Type B pancreatic cell (in vitro differentiated cells): ENCODE measurements at places on chromosomes 4 and X. TPM values are rescaled to one million over a fixed set of nuclear protein-coding genes. Genes with fewer than 3 reads are reported as not detected.

GRCh38 chr4:170259631-170260153 is 169.9 kb upstream of the AADAT start:
- DNase-seq, result peak; percentile 86

DNA sequence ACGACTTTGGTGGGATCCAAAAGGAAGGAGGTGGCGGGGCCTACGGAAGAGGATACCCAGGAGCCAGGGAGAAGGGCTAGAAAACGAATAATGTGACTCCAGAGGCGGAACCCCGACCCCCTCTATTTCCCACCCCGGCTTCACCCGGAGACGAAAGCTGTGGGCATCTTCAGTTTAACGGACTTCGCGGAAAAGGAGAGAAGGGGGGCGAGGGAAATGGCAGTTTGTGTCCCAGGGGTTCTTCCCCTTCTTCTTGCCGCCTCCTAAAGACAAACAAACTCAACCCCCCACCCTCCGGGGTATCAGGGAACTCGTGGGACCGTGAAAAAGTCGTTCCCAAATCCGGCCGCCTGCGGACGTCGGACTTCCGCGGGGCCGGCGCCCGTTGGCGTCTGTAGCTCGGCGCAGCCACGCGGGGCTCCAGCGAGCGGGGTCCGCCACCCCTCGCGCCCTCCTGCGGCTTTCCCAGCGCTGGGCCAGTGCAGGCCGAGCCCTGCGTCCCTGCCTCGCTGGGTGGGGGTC is 3.6 kb upstream of the LEF1 start:
- DNase-seq, result peak; percentile 76

The TEX13B gene
- total RNA-seq, result not detected in 2 replicates

The IGSF1 gene
- 15.7 and 19.2 TPM in 2 replicates for total RNA-seq

DNA sequence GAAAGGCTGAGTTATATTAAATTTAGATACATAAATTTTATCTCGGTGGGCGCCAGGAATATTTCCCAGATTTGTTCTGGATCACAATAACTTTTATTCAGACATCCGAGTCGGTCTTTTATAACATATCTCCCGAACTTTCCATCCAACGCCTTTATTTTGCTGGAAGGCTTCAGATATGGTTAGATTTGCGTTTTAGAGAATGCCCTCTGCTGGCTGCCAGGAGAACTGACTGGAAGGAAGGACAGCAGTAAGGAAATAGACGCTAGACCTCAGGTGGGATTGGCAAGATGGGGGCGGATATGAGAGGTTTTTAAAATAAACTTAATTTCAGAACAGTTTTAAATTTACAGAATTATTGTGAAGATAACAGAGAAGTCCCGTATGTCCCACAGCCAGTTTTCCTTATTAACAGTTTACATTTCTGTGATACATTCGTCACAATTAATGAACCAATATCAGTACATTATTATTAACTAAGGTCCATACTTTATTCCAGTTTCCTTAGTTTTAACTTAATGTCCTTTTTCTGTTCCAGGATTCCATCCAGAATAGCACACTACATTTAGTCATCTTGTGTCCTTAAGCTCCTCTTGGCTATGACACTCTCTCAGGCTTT is 4.6 kb upstream of the KANTR start:
- DNase-seq, result peak; percentile 66

- DNase-seq, result no peak
These were observed 135.9 kb upstream of the EOLA2 start for GRCh38 chrX:150074175-150074574.

DNA sequence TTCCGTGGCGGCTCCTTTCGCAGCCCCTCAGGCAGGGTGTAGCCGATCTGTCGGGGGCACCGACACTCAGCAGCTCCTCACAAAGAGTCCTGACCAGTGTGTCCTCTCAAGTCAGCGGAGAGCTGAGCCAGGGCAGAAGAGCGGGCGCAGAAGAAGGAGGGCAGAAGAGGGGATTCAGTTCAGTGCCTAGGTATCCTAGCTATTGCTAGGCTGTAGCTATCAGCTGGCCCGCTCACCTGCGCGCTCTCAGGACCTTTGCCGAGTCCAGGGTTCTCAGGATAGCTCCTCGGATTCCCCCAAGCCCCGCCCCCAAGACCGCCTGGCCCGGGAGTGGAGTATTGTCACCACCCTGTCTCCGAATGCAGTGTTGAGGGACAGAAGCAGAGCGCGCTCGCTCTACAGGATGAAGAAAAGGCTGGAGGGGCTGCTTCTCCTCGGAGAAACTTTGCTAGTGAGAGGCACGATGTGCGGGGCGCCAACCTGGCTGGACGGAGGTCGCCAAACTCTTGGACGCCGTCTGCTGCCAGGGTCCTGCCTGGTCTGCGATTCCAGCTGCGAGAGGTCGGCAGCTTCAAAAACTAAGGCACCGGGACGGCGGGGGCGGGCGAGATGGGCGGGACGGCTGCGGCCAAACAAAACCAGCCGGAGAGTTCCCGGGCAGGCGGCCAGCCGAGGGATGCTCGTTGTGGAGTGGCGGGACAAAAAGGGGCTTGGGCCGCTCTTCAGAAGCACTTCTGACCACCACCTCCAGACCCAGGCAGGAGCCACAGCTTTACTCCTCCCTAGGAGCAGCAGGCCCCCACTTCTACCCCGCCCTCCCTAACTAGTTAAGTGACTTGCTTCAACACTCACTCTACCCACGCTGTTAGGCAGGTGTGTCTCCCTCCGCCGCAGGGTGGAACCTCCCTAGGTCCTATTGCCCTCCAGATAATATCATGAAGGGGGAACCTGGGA is at the start of gene XKRX:
TSS of gene XKRX (minus strand) at position 258 of the 954 bp plus-strand sequence. CDS start 613 bp downstream, outside the sequence.
- peak; percentile 71 for DNase-seq

DNA sequence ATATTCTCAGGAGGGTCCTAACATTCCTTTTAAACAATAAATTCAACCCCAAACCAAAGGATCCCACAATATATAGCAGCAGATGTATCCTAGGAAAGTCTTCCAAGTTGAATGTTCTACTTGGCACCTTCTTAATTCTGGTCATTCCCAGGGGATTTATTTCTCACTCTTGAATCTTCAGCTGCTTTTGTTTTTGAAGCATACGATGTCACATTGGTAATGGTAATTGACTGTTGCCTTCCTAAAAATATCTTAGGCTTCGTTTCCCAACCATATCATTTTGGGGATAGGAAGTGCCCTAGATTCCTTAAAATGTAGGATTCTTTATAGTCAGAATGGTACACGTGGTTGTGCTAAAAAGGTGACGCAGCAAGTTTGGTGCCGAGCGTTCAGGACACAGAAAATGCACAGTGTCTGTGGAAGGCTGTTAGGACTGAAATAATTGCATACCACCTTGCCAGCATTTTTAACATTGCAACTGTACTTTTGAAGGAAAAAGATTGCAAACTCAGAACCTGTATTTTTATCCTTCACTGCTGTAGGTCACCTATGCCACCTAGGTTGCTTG is 8.1 kb downstream of the SNX25 start:
- no peak for DNase-seq

DNA sequence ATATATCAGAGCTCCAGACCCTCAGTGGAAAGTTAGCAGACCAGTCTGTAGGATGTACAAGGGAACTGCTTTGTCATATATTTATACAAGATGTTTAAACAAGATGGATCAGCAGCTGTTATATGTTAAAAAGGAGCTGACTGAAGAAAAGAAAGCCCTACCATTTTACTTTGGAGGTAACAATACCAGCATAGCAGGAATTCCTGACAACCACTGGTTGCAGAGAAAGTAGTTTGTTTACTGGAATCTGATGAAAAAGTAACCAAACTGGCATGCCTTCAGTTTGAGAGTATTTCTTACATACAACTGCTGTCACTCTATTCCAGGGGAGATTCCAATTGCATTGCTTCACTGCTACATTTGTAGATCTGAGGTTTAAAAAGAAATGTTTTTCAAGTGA is 49.5 kb upstream of the GABRQ start:
- no peak for DNase-seq

DNA sequence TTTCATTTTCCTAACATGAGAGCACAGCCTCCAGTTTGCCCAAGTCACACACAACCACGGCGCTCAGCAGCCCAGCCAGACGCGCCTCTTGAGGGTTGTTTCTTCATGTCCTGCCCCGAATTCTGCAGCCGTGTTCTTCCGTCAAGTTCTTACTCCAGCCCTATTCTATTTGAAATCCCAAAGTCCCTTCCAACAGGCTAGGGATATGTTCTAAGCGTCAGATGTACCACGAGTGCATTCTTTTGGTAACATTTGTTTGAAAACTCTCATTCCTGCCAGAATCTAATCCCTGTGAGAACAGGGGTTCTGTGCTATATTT is 23.1 kb downstream of the ACSL1 start:
- no peak for DNase-seq

The ERAS gene
- total RNA-seq, result 0.51 TPM in 1 of 2 replicates, not detected in the other

GRCh38 chrX:153909980-153910360 is 5.5 kb downstream of the AVPR2 start:
- DNase-seq, result no peak

The FHIP1A gene
- 13.2 and 38.9 TPM in 2 replicates for total RNA-seq

DNA sequence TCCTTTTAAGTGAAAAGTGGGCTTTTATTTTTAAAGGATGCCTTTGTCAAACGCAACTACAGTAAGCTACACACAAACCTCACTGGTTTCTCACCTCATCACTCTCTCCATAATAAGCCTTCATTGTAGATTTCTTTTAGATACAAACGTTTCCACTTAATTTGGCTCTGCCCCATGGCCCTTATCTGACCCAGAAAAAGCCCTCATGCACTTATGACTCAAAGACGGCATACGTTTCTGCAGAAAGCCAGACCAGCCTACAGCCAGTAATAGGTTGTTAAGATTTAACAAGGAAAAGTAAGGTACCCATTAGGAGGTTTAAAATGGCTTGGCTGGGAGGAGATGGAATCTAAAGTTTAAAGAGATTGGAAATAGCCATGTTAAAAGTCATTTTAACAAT is 914.6 kb upstream of the INTU start:
- no peak for DNase-seq

GRCh38 chrX:22192419-22193060 is 80.2 kb upstream of the CBLL2 start:
- DNase-seq, result no peak

DNA sequence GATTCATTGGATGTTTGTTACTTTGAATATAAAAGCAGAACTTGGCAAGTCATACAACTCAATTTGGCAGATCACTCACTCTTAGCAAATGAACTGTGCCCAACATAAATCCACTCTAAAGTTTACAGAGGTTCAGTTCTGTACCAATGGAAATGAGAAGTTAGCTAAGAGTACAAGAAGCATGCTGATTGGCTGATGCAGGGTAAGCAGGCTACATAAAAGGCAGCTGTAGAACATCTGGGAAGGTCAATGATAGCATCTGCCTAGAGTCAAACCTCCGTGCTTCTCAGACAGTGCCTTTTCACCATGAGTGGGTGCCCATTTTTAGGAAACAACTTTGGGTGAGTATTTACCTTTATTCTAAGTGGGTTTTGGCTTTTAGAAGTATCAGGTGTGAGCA is at the start of gene TDO2:
TSS of gene TDO2 (plus strand) at position 244 of the 400 bp plus-strand sequence. CDS start at position 307, 63 bp downstream.
- no peak for DNase-seq

- DNase-seq, result no peak
These were observed 360.7 kb downstream of the GPM6A start for GRCh38 chr4:175451238-175451965.

DNA sequence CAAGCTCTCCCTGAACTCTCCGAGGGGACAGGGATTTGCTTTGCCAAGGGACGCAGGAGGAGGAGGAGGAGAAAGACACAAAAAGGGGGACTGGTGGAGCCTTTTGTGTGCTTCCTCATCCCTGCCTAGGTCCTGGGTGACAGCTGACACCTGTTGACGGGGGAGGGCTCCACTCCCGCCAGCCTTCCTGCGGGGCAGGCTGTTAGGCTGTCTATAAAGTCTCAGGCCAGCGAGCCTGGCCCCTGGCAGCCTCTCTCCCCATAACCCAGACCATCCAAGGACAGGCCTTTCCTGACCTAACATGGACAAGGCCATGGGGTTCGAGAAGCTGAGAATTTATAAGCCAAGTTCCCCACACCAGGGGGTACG is 832 bp upstream of the EVC2 start:
- DNase-seq, result no peak

The PCDH7 gene
- total RNA-seq, result 93.8 and 95.9 TPM in 2 replicates

DNA sequence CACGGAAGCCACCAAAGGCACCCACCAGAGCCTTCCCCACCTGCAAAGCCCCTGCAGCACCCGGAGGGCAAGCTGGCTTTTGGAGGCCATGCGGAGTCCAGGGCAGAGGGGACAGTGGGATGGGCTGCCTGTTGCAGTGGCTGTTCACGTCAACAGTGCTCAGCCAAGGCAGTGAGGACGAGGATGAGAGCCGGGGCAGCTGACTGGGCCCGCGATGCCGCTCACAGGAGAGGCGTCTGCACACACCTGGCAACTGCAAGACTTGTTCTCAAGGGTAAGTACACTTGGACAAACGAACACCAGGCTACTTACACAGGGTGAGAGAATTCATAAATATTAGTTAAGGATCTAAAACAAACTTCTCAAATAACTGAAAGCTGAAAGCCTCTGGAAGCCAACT is 19.6 kb downstream of the FGFR3 start:
- no peak for DNase-seq

DNA sequence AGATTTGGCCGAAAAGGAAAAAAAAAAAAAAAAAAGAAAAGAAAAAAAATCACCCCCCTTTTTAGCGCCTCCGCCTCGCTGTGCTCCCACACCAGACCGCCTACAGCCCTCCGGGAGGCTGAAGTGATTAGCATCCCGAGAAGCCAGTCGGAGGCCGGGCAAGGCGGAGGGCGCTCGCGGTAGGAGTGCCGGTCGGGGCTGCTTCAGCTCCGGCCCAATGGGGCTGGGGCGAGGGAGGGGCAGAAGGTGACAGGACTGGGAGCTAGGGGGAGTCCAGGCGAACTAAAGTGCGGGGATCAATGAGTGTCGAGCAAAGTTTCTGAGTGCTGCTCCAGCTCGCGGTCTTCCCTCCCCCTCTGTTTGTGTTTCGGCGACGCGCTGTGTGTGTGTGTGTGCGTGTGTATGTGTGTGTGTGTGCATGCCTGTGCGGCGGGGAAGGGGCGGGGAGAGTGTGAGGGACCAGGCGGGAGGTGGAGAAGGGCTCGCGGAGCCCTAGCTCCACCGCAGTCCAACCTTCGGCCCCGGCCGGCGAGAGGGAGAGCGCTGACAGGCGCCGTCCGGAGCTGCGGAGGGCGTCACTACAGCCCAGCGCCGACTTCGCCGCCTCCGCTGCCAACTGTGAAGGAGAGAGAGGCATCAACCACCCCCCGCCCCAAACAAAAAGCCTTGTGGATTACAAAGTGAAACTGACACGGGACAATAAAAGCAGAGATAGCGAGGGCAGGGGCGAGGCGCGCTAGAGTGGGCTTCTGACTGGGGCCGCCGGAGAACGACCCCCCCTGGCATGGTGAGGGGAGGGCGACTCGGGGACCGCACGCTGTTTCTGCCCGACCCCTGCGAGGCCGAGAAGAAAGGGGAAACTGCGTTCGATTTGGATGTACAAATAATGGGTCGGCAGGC is at the start of gene FAT4:
TSS of gene FAT4 (plus strand) at position 280 of the 900 bp plus-strand sequence. CDS start 1,457 bp downstream, outside the sequence.
- DNase-seq, result peak; percentile 91

DNA sequence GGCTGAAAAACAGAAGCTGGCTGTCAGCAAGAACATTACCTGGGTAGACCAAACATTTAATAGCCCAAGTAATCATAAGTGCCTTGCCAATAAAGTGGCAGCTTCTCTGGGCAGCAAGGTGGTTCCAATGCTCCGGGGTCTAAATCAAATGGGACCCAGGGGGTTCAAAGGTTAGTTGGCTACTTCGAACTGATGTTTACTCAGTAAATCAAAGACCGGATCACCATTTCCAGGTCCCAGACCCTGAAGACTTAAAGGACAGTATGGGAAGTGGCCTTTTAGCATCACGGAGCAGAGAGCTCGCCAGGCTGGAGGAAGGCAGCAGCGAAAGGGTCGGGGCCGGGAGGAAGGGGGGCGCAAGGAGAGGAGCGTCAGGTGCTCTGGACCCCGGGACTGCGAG is 1.0 kb downstream of the SH3KBP1 start:
- no peak for DNase-seq
